Nephron progenitor cell (in vitro differentiated cells): ENCODE measurements at places on chromosomes 3 and 15.

GRCh38 chr3:101938262-101938847, 89.0 kb downstream of the NFKBIZ start:
- no peak for DNase-seq

DNA sequence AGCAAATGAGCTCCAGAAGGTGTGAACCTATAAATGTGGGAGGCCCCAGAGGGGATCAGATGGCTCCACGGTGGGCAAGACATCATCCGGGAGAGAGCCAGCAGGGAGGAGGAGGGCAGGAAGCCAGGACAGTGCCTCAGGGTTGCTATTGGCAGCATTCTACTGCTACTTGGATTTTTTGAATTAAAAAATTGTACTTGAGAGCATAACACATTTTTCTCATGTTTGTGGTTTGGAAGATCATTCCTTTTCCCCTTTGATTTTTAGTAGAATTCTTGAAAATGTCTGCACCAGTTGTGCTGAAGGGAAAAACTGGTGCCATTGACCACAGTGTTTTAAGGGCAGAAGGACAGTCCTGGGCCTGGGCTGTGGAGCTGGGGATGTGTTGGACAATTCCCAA, 59.2 kb downstream of the LYZL4 start:
- no peak for DNase-seq

DNA sequence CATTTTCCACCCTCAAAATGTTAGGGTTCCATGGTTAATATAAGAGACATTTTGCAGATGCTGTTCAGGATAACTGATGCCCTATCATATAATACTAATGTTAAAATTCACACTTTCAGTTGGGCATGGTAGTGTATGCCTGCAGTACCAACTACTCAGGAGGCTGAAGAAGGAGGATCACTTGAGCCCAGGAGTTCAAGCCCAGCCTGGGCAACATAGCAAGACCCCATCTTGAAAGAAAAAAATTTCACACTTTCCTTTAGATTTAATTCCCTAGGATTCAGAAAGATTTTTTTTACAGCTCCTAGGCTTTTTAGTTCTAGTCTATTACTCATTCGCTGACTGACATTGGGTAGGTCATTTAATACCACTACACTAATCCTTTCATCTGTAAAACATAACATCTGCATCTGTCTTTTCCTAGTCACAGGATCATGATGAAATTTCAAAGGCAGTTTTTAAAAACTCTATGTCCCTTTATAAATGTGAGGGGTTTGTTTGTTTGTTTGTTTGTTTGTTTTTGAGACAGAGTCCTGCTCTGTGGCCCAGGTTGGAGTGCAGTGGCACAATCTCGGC, 103.7 kb downstream of the MYO5A start:
- no peak for DNase-seq

DNA sequence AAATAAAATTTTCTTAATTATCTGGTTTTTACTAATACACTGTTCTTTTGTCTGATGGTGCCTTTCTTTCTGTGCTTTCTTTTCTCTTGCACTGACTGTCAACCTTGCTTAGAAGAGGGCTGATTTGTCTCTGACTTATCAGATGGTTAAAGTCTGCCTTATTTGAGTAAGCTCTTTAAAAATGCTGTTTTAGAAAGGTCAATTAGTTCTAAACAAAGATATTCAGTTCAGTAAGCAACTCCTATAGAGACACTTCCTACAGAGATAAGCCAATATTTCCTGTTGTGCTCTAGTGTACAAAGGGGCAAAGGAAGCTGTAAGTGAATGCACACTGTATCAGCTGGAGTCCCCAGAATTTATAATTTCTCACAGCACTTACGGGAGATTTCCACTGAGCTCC, 153.4 kb upstream of the TSPAN3 start:
- no peak for DNase-seq

DNA sequence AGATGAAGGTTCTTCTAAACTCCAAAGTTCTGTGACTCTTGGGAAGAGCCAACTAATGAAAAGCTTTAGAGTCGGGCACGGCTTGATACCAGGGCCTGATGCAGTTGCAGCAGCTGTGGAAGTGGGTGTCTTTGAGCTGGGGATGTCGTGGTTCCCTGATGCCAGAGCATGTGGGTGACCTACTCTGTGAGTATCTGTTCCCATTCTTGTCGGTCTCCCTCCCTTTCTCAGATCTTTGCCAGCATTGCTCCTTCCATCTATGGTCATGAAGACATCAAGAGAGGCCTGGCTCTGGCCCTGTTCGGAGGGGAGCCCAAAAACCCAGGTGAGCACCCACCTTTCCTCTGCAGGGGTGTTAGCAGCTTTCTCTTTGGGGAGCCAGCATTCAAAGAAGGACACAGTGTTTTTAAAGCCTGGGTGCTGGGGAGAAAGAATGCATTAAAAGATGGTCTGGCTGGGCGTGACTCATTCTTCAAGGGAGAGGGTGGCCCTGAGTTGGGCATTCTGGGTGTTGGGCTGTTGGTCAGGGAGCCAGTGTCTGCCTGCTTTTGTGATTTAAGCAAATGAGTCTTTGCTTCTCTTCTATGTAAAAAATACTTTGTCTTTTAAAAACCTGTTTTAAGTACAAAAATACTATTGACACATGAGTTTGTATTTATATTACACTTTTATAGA, 13.2 kb upstream of the PODXL2 start:
- no peak for DNase-seq
